ENCODE measurements at places on chromosomes 2 and 18.

GRCh38 chr2:85248773-85249509 lies 78.8 kb downstream of the TGOLN2 start:
- DNase-seq: no peak

DNA sequence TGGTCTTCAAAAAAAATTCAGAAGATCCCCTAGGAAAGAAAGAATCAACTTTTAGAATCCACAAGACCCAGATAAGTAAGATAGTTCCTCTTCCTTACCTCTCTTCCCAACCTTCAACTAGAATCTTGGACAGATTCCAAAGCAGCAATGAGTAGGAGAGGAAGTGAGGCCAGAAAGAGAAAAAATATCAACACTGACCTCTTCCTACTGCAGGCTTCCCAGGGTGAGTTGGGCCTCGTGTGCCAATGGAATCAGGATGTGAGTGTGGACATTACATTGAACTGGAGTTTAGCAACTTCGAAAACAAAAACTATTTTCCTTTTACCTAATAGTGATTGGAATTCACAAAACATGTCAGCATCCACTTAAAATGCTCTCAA lies 102.5 kb upstream of the PIEZO2 start:
- DNase-seq: no peak

- no peak for DNase-seq
Observed at GRCh38 chr18:37584952-37585695, 19.5 kb upstream of the CELF4 start.

DNA sequence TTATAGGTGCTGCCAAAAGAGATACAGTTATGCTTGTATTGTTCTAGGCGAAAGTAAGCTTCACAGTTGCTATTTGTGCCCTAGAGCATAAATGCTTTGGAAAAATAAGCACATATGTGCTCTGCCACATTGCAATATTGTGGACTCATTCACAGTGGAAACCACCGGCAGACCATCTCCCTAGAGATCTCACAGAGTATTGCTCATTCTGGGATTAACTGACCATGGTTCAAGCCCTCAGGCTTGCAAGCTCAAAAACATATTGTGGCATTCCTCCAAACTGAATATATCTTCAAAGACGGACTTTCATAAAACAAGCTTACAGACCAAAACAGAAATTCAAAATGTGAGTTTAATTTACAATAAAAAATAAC lies 158.2 kb upstream of the CCDC150 start:
- DNase-seq: no peak

DNA sequence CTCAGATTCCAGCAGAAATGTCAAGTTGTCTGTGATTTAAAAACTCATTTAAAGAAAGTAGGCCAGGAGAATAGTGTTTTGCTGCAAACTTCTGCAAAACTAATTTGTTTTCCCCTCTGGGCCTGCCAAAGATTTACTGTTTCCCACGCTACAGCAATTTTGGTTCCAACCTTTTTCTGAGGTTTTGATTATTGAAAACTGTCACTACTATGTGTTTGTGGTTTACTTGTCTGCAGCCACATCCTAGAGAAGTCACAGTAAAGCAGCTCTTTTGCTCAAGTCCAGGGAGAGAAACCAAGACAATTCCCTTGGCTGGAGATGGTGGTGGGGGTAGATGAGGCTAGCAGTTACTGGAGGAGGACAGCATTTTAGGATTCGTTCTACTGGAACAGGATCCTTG lies 12.8 kb downstream of the IL1R2 start:
- DNase-seq: no peak

DNA sequence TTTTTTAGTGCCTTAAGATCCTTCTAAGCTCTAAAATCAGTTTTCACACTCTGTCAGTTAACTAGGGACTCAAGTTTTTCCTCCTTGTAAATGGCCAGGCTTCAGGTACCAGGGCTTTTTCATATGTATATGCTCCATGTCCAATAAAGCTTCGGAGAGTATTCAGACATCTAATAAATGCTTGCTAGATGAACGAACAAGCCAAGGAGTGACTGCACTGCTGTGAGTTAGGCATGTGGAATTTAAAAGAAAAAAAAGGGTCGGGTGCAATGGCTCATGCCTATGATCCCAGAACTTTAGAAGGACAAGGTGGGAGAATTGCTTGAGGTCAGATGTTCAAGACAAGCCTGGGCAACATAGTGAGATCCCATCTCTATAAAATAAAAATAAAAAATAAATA lies 81.9 kb downstream of the CDH2 start:
- no peak for DNase-seq
